ENCODE measurements at places on chromosomes 2 and 18.

DNA sequence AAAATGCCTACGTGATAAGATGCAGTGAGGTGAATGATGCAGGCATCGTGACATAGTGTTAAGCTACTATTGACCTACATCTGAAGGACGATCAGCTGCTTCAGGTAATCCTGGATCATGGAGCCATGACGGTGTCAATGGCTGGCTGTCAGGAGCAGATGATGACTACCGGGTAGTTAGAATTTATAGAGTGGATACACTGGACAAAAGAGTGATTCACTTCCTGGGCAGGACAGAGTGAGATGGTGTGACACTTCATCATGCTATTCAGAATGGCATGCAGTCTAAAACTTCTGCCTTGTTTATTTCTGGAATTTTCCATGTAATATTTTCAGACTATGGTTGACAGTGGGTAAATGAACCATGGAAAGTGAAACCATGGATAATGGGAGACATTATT, 29.5 kb downstream of the METTL8 start:
- DNase-seq: peak; percentile 53

GRCh38 chr2:178506524-178506923, 26.3 kb downstream of the PLEKHA3 start:
- no peak for DNase-seq

DNA sequence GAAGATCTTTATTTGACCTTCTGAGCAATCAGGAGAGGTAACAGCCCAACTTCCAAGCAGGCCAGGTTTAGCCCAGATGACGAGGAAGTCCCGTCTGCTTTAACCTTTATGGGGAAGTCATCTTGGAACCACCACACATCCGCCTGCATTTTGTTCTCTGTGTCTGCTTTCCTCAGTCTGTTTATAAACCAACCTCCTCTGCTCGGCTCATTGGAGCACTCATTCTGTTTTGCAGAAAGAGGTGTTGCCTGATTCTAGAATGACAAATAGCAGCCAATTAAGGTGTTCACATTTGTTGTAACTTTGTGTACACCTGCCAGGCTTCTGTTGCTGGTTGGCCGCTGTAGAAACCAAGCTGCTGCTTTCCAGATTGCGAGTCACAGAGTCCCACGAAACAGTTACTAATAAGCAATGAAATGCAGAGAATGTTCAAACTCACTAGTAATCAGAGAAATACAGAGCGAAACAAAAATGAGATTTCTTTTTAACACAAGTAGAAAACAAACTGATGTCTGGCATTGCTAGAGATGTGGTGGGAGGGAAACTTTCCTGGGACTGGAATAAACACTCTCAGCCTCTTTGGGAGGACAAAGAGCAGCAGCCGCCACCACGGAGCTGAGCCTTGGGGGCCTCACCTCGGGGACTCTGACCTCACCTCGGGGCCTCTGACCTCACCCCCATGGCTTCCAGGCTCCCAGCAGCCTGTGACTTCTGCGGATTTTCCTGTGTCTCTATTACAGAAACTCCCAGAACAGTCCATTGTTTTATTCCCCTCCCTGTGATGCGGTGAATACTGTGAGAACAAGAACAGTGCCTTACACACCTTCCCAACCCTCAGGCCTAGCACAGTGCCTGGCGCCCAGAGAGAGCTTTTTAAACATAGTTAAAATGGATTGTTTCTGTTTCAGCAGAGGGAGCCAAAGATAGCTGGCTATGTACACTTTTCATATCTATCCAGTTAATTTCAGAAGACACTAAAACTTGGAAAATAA, 64.0 kb downstream of the MBP start:
- peak; percentile 52 for DNase-seq

DNA sequence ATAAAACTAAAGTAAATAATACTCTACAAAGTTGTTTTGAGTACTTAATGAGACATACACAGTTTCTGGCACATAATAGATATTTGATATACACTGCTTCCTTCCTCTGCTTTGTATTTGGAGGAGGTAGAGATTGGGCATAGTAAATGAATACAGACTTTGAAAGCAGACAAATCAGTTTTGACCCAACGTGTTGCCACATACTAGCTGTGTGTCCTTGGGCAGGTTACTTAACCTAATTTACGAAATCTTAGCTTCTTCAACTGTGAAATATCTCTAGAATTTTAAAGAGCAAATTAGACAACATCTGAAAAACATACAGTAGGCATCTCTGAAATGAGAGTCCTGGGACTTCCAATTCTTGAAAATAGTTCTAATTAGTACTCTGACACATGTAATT, 425.4 kb downstream of the TGIF1 start:
- DNase-seq: no peak

Measured in epithelial cell of proximal tubule (primary cell).